ENCODE measurements at places on chromosomes 2 and 18.

DNA sequence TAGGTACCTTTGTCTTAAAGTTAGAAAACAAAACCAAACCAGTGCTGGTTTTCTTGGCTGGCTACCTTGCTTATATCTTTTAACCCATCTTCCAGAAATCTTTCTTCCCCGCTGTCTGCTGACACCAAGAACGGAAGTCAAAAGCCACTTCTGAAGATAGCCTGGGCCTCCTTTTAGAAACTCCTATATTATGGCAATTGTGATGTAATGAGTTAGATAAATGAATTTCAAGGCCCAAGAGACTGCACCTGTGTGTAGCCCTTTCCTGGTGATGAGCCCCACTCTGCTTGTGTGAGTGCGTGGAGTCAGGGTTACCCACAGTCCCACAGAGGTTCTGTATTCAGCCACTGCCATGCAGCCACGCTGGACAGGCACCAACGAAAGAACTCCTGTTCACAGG, 60.7 kb downstream of the ARMC9 start:
- DNase-seq: no peak

DNA sequence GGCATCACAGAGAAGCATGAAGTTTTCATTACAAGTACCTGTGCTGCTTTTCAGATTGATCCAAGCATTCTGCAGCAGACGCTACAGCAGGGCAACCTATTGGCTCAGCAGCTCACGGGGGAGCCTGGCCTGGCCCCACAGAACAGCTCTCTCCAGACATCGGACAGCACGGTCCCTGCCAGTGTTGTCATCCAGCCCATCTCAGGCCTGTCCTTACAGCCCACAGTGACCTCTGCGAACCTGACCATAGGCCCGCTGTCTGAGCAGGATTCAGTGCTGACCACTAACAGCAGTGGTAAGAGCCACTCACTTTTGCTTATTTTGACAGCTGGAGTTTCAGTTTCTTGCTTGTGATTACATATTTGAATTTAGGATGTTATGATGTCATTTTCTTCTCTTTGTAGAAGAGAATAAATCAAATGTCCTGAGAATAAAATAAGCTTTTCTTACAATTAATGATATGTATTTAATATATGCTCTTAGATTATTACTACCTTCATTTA, 104.9 kb downstream of the ZNF236 start:
- no peak for DNase-seq

DNA sequence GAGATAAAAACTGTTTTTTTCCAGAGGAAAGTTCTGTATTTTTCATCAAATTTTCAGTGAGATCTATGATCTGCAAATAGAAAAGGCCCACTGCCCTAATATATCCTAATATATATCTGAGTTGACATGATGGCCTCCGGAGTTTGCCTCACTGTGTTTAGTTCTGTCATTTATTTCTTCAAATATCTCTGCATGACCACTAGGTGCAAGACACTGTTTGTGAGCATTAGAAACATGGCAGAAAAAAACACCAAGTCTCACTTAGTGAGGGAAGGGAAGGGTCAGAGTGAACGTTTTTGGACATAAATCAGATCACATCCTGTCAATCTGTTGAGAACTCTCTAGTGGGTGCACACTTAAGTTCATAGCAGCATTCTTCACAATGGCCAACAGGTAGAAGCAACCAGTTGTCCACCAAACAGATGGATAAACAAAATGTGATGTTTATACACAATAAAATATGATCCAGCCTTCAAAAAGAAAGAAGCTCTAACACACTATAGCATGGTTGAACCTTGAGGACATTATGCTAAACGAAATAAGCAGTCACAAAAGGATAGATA, 53.4 kb downstream of the SPIRE1 start:
- no peak for DNase-seq

DNA sequence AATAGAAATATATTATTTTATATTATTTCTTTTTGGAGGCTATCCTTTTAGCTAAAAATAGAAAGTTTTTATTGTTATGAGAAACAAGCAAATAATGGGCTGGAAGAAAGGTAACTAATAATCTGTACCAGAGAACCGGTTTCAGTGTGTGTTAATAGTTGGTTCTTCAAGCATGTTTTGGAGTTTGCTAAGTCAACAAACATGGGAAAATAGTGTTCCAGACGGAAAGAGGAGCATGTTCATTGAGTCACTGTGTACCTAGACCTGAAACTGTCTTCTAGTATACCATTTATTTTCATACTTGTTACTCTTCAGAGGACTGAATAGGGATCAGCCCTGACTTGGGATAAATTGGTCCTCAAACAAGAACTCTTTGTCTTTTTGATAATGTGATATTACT, 134.5 kb upstream of the CWC22 start:
- DNase-seq: no peak

DNA sequence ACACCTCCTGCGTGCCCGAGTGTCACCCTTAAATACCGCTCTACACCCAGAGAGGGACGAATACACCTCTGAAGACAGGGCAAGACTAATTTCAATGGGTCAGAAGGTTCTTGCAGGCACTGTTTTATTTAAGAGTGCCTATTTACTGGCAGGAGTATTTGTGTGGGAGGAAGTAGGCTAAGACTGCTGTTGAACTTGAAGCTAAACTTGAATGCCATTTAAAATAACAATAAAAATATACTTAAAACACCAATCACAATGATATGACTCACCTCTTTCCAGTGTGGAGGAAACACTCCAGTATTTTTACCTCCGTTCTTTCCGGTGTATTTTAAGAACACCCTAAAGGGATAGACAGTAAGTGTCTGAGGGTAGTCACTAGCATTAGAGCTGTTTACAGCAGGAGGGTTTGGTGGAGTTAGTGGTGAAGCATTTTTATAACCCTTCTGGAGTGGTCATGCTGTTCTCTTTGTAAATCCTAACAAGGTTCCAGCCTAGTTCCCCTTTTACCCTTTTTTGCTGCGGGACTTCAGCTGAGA, 9.6 kb upstream of the HOXD1 start:
- DNase-seq: no peak

DNA sequence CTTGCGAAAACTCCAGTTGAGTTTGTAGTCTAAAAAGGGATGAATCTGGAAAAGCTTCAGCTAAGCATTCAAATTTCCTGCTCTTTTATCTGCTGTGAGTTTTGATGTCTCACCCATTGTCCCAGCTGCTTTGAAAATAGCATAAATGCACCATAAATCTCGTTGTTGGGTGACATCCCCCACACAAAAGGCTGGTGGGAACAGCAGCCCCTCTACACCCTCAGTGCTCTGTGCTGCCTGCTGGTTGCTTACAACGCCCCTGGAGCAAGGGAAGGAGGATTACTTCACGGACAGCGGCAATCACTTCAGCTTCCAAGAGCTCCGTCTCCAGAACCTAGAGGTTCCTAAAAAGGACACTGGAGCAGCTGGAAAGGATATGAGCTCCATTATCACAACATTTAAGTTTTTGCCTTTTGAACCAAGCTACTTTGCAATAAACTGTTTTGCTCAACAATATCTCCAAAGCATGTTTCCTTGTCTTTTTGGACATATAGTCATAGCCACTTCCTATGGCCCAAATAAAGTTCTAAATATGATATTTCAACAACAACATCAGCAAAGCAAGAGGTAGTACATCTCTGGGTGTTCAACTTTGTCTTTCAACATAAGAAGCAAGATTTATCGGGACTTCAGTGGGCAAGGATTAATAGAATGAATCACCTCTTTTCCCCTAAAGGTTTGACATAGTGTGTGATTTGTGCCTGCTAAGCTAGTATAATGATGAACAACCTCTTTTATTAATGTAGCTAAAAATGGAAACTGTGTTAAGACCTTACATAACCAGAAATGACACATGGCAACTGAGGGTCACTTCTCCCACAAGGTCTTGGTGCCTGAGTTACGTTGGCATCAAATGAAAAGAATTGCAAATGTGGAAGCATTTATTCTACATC, 413.5 kb downstream of the TXNL1 start:
- no peak for DNase-seq

GRCh38 chr2:12543978-12544558, 172.7 kb upstream of the TRIB2 start:
- DNase-seq: no peak

GRCh38 chr2:65525616-65526231, 93.3 kb upstream of the SPRED2 start:
- DNase-seq: no peak

GRCh38 chr18:54169431-54170403, 54.8 kb downstream of the MBD2 start:
- no peak for DNase-seq

DNA sequence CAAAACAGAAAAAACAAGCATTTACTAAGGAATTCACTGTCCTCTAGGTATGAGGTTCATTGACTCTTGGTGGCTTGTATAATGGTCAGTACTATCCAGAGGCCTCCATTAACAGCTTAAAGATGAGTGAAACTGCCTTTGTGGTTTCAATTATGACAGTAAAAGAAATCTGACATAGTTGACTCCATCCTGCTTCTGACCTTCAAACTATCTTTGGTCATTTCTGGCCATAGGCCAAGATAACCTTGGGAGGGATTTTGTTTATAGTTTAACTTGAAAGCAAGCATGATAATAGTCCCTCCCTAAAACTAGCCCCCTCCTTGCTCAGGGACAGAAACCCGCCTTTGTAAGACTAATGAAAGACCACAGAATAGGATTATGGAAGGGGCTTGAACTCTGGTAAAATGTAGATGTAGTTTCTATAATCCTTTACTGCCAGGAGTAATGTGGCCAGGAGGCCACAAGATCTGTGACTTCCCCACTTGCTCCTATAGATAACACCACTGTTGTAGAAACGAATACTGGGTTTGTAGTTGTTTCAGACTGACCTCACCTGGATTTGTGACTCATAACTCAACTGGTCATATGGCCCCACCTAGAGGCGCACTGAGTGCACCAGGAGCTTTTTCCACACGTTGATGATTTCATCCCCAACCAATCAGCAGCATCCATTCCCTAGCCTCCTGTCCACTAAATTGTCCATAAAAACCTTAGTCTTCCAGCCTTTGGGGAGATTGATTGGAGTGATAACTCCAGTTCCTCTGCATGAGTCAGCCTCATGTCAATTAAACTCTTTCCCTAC, 8.6 kb upstream of the PLEKHM3 start:
- DNase-seq: peak; percentile 40

- no peak for DNase-seq
Observed at GRCh38 chr2:239402666-239403065, 1.8 kb upstream of the HDAC4 start.

- no peak for DNase-seq
Observed at GRCh38 chr18:22363867-22364463, 53.8 kb downstream of the CTAGE1 start.

GRCh38 chr2:111698743-111699554, 185.0 kb downstream of the ANAPC1 start:
- DNase-seq: peak; percentile 58

DNA sequence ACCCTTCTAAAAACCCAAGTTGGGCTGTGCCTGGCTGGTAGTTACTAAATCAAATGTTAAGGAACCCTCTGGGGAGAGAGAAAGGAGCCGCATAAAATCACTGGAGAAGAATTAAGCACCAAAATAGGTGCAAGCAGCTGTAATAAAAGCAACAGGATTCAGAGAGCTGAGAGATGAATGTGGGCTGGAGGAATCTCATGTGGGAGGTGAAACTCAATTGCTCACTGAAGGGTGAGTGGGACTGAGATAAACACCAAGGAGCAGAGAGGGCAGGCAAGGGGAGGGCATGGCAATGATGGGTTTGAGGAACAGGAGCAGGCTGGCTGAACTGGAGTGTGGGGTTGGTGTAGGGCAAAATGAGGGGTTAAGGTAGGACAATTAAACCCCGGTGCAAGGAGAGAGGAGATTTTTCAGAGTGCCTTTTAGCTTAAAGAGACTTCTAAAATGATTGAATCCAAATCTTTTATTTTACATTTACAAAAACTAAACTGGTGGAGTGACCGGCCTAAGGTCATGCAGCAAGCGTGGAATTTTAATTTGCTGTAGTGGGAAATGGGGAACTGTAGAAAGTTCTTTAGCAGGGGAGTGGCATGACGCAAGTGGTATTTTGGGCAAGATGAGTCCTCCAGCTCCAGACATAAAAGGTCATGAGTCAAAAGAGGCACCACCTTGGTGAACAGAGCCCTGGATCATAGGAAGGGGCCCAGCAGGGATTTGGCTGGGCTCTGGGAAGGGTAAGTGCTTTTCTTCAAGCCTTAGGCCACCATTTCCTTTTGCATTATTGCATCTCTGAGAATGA, 10.5 kb downstream of the PLB1 start:
- DNase-seq: no peak

- DNase-seq: no peak
Observed at GRCh38 chr18:29326214-29326613, 1149.3 kb upstream of the CDH2 start.

DNA sequence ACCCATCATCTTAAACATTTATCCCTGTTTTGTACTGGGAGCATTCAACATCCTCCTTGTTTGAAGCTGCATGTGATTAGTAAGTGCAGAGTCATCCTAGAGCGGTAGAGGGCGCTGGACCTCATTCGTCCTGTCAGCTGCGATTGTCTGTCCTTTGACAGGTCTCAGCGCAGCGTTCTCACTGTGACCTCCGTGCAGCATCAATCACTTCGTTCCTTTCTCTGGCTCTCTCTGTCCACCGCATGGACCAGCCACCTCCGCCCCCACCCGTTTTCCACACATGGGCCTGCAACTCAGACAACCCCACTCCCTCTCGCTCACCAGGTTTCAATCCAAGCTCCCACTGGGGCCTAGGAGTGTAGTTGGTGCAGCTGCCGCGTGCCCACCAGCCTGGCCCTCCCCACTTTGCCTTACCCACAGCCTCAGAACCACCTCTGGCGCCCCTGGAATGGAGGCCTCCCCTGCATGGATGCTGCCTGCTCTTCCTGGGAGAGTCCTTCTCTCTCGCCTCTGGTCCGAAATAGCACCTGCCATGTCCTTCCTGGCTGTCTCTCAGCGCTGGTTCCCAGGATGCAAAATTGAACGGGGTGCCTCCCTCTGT, 90.5 kb downstream of the NDUFA10 start:
- peak; percentile 66 for DNase-seq

DNA sequence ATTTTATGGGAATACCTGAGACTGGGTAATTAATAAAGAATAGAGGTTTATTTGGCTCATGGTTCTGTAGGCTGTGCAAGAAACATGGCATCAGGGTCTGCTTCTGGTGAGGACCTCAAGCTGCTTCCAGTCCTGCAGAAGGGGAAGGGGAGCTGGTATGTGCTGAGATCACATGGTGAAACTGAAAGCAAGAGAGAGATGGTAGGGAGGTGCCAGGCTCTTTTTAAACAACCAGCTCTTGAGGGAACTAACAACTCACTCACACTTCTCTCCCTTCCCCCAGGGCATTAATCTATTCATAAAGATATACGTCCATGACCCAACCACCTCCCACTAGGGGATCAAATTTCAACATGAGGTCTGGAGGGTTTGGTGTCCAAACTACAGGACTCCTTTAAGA, 40.1 kb downstream of the AGPS start:
- DNase-seq: no peak

GRCh38 chr18:79600141-79600540, 79.5 kb upstream of the CTDP1 start:
- DNase-seq: no peak

DNA sequence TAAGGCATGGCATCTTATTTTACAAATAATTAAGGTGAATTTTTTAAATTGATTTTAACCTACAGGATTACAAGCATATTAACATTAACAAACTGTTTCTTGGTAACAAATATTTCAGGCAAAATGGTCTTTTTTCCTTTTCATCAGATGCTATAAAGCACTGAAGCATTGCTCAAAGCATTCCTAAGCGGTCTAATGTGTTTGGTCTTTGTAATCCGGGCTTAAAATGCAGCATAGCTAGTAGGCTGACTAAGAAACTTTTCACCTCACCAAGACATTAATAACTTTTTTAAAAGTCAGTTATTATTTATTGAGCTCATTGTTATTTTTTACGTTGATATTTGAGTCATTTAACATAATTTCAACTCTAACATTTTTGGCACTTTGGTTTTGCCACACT, 538.8 kb upstream of the SLC39A10 start:
- DNase-seq: no peak

Measured in CD4-positive, alpha-beta T cell treated with Interleukin-6 for 4 hours (primary cell).